IMR-90 (cell line): ENCODE measurements at places on chromosomes 7 and 10. TPM values are rescaled to one million over a fixed set of nuclear protein-coding genes. Genes with fewer than 3 reads are reported as not detected.

- DNase-seq = no peak
Observed at GRCh38 chr7:141287936-141288335, 214.1 kb downstream of the TMEM178B start.

CYP3A7 gene
- total RNA-seq = not detected in 2 replicates

DNA sequence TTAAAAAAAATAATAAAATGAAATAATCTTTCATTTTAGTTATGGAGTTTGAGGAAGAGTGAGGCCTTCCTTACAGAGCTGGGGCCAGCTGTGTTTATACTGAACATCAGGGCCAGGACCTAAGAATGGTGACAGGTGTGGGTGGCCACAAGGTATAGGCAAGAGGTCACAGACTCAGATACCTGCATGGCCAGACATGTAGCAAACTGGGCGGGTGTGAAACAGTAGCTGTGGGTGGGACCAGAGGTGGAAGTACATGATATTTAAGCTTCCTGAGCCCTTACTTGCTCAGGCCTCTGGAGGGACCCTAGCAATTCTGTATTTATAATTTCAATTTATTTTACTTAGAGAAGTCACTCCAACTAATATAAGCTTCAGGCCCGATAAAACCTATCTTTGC lies 27.7 kb upstream of the CAMK1D start:
- DNase-seq = no peak

GRCh38 chr10:22712956-22713852 lies 1.2 kb downstream of the PIP4K2A start:
- DNase-seq = peak; percentile 33

DNA sequence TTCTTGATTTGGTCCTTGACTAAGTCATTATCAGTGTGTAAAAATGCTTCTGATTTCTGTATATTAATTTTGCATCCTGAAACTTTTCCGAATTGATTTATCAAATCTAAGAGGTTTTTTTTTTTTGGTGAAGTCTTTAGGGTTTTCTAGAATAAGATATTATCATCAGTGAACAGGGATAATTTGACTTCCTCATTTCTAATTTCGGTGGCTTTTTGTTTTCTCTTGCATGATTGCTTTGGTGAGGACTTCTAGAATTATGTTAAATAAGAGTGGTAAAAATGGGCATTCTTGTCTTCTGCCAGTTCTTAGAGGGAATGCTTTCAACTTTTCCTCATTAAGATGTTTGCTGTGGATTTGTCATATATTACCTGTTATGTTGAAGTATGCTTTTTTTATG lies 170.5 kb downstream of the CCDC7 start:
- DNase-seq = no peak

- DNase-seq = no peak
Observed at GRCh38 chr7:157853076-157853788, 516.4 kb downstream of the DNAJB6 start.

GOLGA7B gene
- not detected in 2 replicates for total RNA-seq

ANKRD7 gene
- total RNA-seq = 0.18 and 0.28 TPM in 2 replicates

DNA sequence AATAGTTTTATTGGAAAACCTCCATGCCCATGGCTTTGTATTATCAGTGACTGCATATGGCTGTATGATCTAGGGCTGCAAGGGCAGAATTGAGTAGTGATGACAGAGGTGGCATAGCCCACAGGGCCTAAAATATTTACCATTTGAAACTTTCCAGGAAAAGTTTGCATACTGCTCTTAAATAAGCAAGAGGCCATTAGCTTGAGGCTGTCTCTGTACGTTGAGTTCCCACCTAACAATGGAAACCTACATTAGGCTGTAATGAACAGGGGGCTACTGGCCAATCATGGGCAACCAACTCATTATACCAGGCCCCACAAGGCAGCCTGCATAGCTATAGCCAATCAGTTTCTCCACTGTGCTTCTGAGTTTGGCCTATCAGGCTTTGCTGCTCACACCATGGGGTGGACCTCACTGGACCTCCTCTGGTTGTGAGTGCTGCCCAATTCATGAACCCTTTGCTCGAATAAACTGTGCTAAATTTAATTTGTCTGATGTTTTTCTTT lies 673 bp upstream of the ST8SIA6 start:
- no peak for DNase-seq

GRCh38 chr7:2490181-2490651 lies 14.0 kb upstream of the GRIFIN start:
- no peak for DNase-seq

- no peak for DNase-seq
Observed at GRCh38 chr7:102415685-102416225, 17.6 kb upstream of the ORAI2 start.

GRCh38 chr7:101998029-101998905 lies 180.8 kb downstream of the CUX1 start:
- no peak for DNase-seq

DNA sequence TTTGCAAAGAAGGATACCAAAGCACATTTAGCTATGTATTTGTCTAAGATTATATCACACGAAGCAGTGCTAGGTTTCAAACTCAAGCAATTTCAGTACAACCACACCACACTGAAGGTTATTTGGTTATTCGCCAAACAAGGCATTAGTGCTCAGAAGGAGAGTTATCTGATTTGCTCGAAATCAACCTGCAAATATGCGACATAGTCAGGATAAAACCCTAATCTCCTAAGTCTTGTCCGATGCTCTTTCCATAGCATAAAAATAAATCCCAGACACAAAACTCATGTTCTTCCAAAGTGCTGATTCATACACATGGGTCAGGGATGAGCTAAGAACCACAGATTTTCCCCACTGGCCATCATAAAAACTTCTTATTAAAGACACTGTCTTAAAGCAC lies 1288.0 kb upstream of the SORCS1 start:
- no peak for DNase-seq

TMEM229A gene
- not detected in 2 replicates for total RNA-seq
